ENCODE measurements at places on chromosomes 12 and 14.

GRCh38 chr12:120720234-120720986 lies 5.2 kb upstream of the ACADS start:
- DNase-seq = peak; percentile 58

DNA sequence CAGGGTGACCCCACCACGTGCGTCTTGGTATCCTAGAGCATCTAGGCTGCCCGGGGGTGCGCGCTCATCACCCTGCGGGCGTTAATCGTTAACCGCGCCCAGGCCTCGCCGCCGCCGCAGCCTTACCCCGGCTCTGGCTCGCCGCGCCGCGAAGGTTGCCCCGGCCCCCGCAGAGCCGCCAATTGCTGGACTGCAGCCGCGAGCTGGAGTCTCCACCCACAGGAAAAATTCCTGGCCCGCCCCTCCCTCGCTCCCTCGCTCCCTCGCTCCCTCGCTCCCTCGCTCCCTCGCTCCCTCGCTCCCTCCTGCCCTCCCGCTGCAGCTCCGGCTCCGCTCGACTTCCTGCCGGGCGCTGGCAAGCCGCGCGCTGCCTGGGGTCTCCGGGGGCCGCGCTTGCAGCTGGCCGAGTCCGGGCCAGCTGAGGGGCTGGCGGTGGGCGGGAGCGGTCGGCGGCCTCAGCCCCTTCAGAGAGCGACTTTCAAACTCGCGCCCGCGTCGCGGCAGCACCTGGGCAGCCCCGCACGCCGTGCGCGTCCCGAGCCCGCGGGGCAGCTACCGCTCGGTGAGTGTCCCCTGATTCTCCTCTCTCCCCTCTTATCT lies at the start of gene PLEKHG3:
Gene PLEKHG3 (plus strand): TSS at position 282 of the 600 bp plus-strand sequence. CDS start 23,208 bp downstream, outside the sequence.
- DNase-seq = peak; percentile 81

GRCh38 chr12:26298785-26299621 lies 103.6 kb downstream of the SSPN start:
- peak; percentile 71 for DNase-seq

DNA sequence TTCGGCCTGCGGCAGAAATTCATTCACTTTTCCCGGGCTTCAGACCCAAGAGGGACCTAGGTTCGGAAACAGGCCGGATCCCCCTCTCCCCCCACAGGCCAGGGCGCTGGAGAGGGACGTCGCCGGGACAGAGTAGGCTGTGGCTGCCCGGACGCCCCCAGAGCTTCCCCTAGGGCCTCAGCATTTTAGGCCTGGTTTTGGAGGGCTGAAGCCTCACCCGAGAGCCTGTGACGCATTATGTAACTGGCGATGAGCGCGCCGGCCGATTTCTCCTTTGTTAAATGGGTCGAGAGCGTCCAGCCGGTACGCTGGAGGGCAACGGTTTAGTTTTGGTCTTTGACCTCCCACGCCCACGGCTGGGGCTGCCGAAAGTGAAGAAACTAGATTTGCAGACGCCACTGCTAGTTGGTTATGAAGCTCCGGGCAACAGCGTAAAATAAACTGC lies 657 bp downstream of the PEBP1 start:
- peak; percentile 56 for DNase-seq

DNA sequence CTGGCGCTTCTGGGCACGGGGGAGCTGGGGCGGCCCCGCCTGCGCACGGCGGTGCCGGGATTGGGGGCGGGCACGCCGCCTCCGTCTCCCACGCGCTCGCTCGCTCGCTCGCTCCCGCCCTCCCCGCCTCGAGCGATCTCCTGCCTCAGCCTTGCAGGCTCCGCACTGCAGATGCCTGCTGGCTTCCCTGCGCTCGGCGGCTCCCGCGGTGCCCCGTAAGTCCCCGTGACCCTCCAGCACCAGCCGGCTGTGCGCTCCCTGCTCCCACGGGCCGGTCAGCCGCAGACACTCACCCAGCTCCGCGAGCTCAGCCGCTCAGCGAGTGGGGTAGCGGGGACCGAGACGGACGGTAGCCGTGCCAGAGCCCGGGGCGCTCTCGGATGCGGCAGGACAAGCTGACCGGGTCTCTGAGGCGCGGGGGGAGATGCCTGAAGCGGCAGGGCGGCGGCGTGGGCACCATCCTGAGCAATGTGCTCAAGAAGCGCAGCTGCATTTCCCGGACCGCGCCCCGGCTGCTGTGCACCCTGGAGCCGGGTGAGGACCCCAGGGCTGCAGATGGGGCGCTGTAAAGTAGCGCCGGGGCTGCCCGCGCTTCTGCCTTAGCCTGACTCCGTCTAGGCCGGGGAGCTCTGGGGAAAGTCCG lies at the start of gene TBC1D30:
Gene TBC1D30 (plus strand): TSS at position 148 of the 643 bp plus-strand sequence. CDS start 233 bp downstream, at position 381.
- peak; percentile 12 for DNase-seq

GRCh38 chr14:61145903-61146481 lies 135.1 kb downstream of the TMEM30B start:
- DNase-seq = peak; percentile 54

DNA sequence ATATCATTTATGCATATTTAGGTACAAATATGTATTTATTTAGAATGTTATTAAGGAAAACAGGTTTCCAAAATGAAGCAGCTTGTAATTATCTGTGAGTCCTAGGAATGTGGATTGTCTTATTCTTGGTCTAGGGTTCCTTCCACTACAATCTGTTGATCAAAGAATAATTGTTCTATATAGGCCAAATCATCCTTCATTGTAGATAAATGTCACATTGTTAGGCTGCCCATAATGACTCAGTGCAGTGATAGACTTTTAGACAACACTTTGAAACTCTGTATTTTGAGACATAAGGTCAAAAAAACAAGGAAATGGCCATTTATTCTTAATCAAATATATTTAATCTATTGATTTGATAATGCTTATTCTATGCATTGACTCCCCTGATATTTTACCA lies 283.0 kb downstream of the ACSS3 start:
- no peak for DNase-seq

- no peak for DNase-seq
These were observed 54.7 kb downstream of the DYNC1H1 start for GRCh38 chr14:102019006-102019540.

DNA sequence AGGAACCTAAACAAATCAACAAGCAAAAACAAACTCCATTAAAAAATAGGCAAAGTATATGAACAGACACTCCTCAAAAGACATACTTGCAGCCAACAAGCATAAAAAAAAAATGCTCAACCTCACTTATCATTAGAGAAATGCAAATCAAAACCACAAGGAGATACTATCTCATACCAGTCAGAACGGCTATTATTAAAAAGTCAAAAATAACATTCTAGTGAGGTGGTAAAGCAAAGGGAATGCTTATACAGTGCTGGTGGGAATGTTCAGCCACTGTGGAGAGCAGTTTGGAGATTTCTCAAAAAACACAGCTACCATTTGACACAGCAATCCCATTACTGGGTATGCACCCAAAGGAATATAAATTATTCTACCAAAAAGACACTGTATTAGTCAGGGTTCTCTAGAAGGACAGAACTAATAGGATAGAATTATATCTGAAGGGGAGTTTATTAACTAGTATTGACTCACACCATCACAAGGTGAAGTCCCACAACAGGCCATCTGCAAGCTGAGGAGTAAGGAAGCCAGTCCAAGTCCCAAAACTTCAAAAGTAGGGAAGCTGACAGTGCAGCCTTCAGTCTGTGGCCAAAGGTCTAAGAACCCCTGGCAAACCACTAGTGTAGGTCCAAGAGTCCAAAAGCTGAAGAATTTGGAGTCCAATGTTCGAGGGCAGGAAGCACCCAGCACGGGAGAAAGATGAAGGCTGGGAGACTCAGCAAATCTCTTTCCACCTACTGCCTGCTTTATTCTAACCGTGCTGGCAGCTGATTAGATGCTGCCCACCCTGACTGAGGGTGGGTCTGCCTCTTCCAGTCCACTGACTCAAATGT lies 101.6 kb upstream of the KRAS start:
- peak; percentile 27 for DNase-seq

DNA sequence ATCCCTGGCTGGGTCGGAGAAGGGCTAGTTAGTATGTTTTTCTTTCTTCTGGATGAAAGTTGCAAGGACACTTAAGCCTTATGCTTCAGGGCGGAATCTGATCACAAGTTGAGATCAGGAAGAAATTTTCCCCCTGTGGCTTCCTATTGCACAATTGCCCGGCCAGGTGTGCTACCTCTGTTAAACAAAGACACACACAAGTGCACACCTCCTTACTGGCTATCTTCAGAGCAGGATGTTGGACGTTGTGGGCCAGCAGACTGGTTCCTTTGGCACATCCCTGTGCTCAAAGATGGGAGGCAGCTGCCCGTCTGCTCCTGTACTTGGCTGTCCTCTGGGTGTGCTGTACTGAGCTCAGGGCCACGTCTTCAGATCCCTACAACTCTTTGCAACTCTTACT lies 19.1 kb downstream of the ETV6 start:
- no peak for DNase-seq

- DNase-seq = no peak
These were observed 43.7 kb downstream of the HSPB8 start for GRCh38 chr12:119222222-119222951.

GRCh38 chr14:61570549-61571290 lies 124.6 kb upstream of the HIF1A start:
- DNase-seq = no peak

- no peak for DNase-seq
These were observed 39.9 kb downstream of the KIF26A start for GRCh38 chr14:104178279-104178678.

DNA sequence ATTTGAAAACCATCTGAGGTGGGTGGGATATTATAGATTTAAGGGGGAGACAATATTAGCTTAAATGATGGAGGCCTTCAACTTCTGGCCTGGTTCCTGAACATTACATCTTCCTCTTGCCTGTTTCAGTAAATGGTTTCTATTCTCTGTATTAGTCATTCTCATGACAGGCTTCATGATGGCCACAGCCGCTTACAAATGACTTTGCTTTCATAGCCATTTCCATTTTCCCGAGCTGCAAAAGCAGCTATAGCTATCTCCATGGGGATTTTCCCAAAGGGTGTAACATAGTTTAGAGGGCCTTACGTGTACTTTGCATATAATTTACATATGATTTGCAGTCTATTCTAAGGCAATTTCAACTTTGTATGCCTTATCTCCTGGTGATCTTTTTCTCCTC lies 121.8 kb downstream of the NRXN3 start:
- no peak for DNase-seq

DNA sequence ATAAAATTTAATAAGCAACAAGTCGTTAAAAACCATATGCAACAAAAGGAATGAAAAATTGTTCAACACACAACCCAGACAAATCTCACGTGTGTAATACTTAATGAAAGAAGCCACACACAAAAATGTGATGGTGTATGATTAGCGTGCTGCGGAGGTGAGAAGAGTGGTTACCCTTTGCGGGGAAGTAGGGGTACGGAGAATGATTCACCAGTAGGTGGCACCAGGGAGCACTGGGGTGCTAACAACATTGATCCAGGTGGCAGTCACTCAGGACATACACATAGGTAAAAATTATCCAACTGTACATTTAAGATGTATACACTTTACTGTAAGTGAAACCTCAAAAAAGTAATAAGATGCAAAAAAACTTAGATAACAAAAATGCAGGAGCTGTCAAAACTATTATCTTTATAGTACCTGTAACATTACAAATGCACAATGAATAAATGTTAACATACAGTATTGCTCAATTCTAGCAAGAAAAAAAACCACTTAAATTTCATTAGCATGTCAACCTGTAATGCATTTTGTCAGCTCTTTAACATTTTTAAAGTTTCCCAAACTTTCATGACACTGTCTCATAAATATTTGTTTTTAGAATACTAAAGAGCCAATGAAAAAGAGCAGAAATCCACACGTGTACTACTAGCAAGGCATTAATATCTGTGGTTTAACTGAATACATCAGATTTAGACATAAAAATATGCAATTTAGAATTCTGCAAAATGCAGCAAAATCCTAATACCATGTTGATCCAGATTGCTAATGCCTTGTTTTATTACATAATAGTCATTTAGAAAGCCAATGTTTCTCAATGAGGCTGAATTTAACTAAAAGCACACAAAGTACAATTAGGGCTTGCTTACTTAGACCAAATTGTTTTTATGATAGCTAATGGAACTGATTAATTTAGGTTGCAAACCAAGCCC lies 46.7 kb downstream of the TMCC3 start:
- DNase-seq = no peak

- DNase-seq = peak; percentile 82
These were observed 36.3 kb downstream of the LIMA1 start for GRCh38 chr12:50246873-50247612.

DNA sequence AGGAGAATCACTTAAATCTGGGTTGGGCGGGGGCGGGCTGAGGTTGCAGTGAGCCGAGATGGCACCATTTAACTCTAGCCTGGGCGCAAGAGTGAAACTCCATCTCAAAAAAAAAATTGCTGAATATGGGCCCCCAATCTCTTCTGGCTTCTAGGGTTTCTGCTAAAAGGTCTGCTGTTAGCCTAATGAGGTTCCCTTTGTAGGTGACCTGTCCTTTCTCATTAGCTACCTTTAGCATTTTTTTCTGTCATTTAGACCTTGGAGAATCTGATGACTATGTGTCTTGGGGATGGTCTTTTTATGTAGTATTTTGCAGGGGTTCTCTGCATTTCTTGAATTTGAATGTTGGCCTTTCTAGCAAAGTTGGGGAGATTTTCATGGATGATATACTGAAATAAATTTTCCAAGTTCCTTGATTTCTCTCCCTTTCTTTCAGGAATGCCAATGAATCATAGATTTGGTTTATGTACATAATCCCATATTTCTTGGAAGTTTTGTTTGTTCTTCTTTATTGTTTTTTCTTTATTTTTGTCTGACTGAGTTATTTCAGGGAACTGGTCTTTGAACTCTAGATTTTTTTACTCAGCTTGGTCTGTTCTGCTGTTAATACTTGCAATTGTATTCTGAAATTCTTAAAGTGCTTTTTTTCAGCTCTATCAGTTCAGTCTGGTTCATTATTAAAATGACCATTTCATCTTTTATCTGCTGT lies 181.5 kb downstream of the TTC6 start:
- DNase-seq = no peak

- no peak for DNase-seq
These were observed 21.9 kb downstream of the SLCO1C1 start for GRCh38 chr12:20716985-20717384.

GRCh38 chr12:1830401-1830845 lies 10.1 kb downstream of the LRTM2 start:
- DNase-seq = no peak

DNA sequence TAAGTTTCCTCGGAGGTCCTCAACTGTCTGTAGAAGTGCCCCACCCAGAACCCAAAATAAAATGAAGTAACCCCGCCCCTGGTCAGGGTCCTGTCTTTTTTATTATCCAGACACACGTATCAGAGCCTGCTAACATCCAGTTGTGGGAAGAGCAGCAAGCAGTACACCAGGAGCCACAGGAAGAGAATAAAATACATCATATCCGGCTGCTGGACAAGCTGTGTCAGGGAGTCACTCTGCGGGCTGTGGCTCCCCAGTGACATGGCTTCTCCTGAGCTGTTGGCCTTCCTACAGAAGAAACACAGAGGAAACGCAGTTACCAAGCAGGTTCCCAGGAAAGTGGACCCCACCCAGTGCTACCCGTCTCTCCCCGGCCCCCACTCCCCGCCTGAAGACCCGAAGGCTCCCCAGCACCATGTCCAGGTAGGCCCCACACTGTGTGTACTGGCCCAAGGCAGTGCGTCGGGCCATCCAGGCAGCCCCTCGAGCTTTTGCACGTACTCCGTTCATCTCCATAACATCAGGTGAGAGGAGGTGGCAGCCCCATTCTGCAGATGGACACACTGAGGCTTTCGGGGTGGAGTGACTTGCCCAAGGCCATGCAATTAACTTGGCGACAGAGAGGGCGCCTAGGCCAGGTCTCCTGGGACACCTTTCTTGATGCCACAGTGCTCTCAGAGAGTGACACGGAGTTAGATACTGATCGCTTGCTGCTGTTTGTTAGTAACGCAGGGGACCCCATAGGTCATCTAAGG lies 34.3 kb upstream of the DICER1 start:
- no peak for DNase-seq

GRCh38 chr12:57615637-57616036 lies 4.4 kb downstream of the ARHGEF25 start:
- DNase-seq = no peak

GRCh38 chr14:58297412-58297761 lies 968 bp upstream of the ARID4A start:
- peak; percentile 22 for DNase-seq

All from hepatic stellate cell (primary cell).